ELF-1 (cell line): ENCODE measurements at places on chromosomes 1 and 21.

- no peak for DNase-seq
Observed at GRCh38 chr1:207978441-207978840, 67.5 kb upstream of the CD34 start.

GRCh38 chr1:232416026-232416568, 213.8 kb downstream of the SIPA1L2 start:
- no peak for DNase-seq

DNA sequence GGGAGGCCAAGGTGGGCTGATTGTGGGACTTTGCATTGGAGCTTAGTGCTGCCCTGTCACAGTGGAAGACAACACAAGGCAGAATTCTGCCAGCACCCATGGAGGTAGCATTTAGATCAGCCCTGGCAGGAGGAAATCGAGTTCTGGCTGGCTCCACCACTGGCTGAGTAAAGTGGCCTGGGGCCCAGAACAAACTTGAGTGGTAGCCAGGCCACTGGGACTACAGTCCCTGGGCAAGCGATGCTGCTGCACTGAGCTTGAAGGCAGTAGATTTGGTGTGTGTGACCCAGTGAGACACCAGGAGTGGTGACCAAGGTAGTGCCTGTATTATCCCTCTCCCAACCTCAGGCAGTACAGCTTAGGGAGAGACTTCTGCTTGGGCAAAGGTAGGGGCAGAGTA, 22.5 kb upstream of the UHMK1 start:
- DNase-seq, result no peak

GRCh38 chr1:220303871-220304270, 31.6 kb upstream of the RAB3GAP2 start:
- no peak for DNase-seq

GRCh38 chr1:6464514-6464836, 1.5 kb downstream of the TNFRSF25 start:
- DNase-seq, result no peak

GRCh38 chr1:175600721-175601440, 142.5 kb downstream of the TNR start:
- DNase-seq, result no peak

DNA sequence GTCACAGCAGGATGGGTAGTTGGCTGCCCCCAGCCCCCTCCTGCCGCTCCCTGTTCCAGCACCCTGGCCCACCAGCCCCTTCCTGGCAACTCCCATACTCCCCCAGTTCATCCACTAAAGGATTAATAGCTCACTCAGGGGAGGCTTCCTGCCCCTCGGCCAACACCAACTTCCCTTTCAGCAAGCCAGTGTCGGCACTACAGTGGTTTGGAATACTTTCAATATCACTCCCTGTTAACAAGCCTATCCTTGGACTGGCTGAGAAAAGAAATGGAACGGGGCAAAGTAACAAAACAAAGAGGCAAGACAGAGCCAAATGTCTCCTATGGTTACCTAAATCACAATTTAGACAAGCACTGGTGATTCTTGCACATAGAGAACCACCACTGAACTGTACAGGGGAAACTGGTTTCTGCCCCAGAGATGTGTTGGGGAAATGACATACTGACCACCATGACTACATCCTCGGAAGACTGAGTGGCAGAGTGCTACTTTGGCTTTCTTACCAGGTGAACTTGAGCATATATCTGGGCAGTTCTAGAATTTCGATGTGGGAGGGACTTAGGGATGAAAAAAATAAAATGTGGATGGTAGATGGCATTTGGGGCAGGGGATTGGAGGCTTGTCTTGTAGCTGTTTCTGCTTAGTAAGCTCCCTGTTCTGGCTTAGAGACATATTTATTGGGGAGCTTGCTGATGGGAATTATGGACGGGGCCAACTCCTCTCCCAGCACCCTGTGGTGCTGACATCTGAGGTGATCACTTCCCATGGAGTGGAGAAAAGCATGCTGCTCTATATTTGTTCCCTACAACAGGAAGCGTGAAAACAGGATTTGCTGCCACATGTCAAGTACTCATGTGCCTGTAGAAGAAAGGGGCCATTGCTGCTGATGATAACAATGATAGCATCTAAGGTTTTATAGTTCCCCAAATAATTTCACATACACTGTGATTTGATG, 7.1 kb upstream of the CAPN2 start:
- no peak for DNase-seq

DNA sequence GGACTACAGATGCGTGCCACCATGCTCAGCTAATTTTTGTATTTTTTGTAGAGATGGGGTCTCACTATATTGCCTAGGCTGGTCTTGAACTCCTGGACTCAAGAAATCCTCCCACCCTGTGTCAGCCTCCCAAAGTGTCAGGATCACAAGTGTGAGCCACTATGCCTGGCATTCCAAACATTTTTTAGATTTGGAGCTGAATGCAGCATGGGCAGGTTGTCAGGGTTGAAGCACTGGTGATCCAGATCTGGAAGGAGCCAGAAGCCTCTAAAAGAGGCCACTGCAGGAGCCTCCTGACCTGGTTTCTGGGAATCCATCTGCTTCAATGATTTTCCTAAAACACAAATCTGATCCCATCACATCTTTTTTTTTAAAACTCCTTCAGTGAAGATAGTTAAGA, 1.8 kb upstream of the CTPS1 start:
- DNase-seq, result peak; percentile 50
